ENCODE measurements at places on chromosomes 12 and 14.

GRCh38 chr14:53596853-53597525 lies 359.6 kb downstream of the BMP4 start:
- DNase-seq = no peak

GRCh38 chr14:103015426-103015825 lies 41.9 kb downstream of the CDC42BPB start:
- DNase-seq = no peak

DNA sequence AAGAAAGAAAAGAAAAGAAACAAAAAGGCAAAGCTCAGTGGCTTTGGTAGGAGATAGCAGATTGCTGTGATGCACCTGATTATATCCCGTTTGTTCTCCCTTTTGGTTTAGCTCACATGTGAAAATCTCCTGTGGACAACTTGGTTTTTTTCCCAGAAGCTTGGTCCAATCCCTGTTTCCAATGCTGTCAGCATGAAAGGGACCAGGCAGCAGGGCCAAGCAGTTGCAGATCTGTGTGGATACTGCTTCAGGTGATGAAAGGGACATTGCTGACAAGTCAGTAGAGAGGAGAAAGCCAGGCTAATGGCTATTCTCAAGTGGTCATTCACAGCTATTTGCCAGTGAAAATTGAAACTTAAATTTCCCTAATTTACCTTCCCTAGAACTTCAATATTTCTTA lies 18.8 kb upstream of the SLCO1A2 start:
- DNase-seq = no peak

- no peak for DNase-seq
Observed at GRCh38 chr14:23644919-23645336, 8.8 kb downstream of the DHRS2 start.

DNA sequence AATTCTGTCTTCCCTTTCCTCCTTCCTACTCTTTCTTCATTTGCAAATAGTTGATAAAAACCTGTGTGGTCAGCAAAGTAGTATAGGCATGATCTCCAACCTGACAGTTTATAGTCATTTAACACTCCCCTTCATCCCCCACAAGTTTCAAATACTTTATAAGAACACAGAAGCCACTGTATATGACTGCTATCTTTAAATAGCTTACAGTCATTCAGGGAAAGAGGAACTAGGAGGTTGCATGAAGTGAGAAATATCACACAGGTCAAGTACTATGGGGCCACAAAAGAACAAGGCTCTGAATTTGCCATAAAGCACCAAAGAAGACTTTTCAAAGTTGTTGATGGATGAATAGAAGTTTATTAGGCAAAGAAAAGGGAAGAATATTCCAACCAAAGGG lies 431.3 kb downstream of the NPAS3 start:
- DNase-seq = no peak

DNA sequence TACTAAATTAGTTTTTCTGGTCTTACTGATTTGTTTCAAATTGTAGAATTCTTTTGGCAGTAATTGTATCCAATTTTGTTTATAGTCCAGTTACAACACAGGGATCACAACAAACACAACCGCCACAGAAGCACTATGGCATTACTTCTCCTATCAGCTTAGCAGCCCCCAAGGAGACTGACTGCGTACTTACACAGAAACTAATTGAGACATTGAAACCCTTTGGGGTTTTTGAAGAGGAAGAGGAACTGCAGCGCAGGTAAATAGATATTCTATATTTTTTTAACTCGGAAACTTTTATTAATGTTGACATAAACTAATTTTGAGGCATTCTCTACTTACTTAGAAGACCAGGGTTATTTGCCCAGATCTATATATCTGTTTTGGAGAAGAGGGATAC lies 17.8 kb downstream of the PAPOLA start:
- no peak for DNase-seq

- no peak for DNase-seq
Observed at GRCh38 chr12:2431810-2432209, 363.0 kb upstream of the FKBP4 start.

GRCh38 chr12:111174961-111175345 lies 193.9 kb downstream of the PHETA1 start:
- DNase-seq = no peak

Measured in esophagus squamous epithelium (tissue), 5 donors.